ENCODE measurements at places on chromosomes 12 and 14. TPM values are rescaled to one million over a fixed set of nuclear protein-coding genes. Genes with fewer than 3 reads are reported as not detected.

GRCh38 chr14:22978981-22979671 is 3.2 kb downstream of the AJUBA start:
- no peak for DNase-seq

DNA sequence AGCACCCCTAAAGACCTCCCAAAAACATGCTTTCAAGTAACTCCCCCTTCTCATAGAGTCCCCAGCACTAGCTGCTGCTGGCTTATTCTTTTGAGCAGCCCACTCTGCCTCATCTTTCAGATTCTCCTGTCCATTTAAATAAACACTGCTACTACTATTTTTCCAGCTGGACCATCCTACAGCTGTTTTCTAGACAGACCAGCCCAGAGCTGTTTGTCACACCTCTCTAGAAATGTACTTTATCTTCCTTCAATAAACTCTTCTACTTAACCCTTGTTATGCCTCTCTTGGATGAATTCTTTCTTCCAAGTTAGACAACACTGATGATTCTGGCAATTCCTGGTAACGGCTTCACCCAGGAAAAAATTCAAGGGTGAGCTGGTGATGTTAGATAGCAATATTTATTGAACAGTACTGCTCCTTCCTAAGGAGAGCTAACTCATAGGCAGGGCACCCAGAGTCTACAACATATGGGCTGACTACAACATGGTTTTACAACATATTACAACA is 995.7 kb downstream of the LRFN5 start:
- DNase-seq, result no peak

DNA sequence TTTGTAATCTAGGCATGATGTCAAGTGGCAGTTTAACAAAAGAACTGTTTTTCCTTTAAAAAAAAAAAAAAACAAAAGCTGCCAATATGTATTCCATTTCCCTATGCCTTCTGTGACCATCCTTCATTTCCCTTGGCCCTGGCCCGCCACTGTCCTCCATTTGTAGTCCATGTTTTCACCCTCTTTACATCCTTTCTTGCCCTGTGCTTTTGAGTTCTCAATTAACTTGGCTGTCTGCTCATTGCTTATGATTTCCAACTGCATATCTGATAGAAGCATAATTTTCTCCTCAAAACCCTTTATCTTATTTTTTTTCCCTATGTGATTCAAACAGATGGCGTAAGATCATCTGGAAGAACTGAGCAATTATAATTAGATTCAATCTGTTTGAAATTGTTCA is 297.5 kb downstream of the NAV3 start:
- DNase-seq, result no peak

GRCh38 chr12:96883571-96883970 is 23.5 kb upstream of the NEDD1 start:
- no peak for DNase-seq

- peak; percentile 16 for DNase-seq
Measured at GRCh38 chr12:116735951-116736599, 1.8 kb downstream of the SPRING1 start.

Gene PTPRO
- 0.46 TPM for total RNA-seq

GRCh38 chr12:69501154-69501895 is 31.1 kb downstream of the FRS2 start:
- DNase-seq, result no peak

GRCh38 chr14:88025313-88025712 is 20.4 kb downstream of the GPR65 start:
- DNase-seq, result no peak

Gene SCARB1
- total RNA-seq, result 22.9 TPM

Gene RD3L
- not detected for total RNA-seq

- DNase-seq, result no peak
Measured at GRCh38 chr12:56716933-56717880, 7.9 kb downstream of the NACA start.

- no peak for DNase-seq
Measured at GRCh38 chr14:101068313-101069227, 165.0 kb upstream of the RTL1 start.

Gene EIF2S3B
- total RNA-seq, result 1.8 TPM
